Left ventricle myocardium superior (tissue), 1 donor: ENCODE measurements at places on chromosomes 6 and 20. TPM values are rescaled to one million over a fixed set of nuclear protein-coding genes. Genes with fewer than 3 reads are reported as not detected.

The OPN5 gene
- total RNA-seq = 0.17 TPM

The BCAS1 gene
- total RNA-seq = not detected

The CPXM1 gene
- total RNA-seq = 1.7 TPM

The ZNF311 gene
- 0.30 TPM for total RNA-seq

The KCNG1 gene
- total RNA-seq = 0.37 TPM

The SYCP2L gene
- 1.1 TPM for total RNA-seq

The BNIP5 gene
- not detected for total RNA-seq

The RPS10 gene
- total RNA-seq = 604 TPM

The PTK7 gene
- total RNA-seq = 2.1 TPM

The XKR7 gene
- total RNA-seq = not detected

The GTSF1L gene
- not detected for total RNA-seq

The TFAP2D gene
- not detected for total RNA-seq

The DEFB115 gene
- not detected for total RNA-seq

The CFAP206 gene
- total RNA-seq = 0.25 TPM

The SPTLC3 gene
- total RNA-seq = 5.4 TPM

The SLC22A16 gene
- total RNA-seq = not detected

The FOXO3 gene
- total RNA-seq = 29.5 TPM

The DUSP15 gene
- total RNA-seq = 4.0 TPM

The PHACTR1 gene
- 124 TPM for total RNA-seq

The EPPIN gene
- not detected for total RNA-seq

The HLA-DQA1 gene
- total RNA-seq = 4.9 TPM
